ENCODE measurements at places on chromosomes 4 and X.
A peak's percentile ranks its signal among the peaks of the same experiment; 100 is the strongest.

DNA sequence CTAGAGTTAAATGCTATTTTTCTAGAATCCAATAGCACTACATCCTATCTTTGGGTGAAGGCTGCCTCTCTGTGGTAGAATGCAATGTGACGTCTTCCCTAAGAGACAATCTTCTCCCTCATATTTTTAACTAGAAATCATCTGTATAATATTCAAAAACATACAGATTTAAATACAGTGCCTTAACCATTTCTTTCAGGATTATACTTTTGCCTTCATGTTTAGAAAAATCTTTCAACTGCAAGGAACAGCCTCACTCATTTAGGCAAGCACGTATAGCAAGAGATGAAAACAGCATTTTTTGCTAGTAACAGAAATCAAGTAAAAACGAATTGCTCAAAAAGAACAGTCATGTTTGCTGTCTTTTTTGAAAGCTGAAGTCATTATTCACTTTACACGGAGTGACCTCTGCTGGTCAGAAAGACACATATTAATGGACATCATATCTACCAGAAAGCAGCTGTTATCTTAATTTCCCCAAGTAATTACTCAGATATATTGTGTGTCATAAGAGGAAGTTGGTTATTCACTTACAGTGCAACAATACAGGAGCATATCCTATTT is 422.3 kb downstream of the STPG2 start:
- DNase-seq, result no peak

- no peak for DNase-seq
Observed at GRCh38 chr4:147174591-147174990, 228.9 kb upstream of the TTC29 start.

DNA sequence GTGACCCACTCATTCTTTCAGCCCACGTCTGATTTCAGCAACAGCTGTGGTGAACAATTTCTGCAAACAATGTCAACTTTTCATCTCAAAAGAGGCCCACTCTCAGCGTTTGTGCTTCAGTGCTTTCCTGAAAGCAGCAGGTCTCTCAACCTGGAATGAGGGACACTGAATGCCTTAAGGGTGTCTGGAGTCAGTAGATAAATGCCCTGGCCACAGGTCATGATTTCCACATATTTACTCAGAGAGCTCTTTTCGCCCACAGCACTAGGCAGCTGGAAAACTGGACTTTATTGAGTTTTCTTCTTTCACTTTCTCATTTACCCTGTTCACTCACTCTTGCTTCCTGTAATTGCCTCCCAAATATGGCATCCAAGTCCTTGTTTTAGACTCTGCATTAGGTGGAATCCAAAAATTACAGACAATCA is 52.8 kb downstream of the NPFFR2 start:
- DNase-seq, result no peak

- DNase-seq, result no peak
Observed at GRCh38 chr4:155667568-155668511, 1.2 kb downstream of the GUCY1A1 start.

DNA sequence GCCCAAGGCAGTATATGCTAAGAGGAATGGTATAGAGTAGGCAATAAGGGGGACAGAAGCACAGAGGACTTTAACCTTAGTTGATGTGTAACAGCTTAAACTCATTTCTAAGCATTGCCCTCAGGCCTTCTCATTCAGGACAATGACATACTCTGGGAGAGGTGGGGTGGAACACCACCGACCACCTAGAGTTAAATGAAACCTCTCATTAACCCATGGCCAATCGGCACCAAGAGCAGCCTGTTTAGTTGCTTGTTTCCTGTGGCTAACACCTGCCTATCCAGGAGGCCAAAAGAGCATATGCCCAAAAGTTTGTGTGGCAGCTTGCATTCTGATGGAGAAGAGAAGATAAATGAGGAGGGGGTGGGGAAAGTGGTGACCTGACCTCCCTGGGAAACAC is 88.7 kb upstream of the PLAC1 start:
- DNase-seq, result no peak

GRCh38 chrX:49767236-49767635 is 61.9 kb upstream of the PAGE4 start:
- no peak for DNase-seq

- DNase-seq, result no peak
Observed at GRCh38 chrX:23501974-23502373, 165.3 kb upstream of the PRDX4 start.

GRCh38 chrX:107713543-107714205 is 61.9 kb downstream of the TSC22D3 start:
- DNase-seq, result no peak

DNA sequence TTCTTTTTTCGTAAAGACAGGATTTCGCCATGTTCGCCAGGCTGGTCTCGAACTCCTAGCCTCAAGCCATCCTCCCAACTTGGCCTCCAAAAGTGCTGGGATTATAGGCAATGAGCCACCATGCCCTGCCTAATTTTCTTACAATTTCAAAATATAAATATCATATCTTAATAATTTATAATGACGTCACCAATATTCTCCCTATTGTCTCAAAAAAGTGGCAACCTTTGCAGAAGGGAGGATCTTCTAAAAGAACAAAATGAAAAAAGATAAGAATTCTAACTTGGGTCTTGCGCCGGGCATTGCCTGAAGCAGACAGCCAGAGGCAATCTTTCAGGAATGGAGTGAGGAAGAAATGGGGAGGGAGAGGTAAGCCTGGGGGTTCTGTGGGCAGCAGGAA is 37.9 kb upstream of the WAS start:
- no peak for DNase-seq

DNA sequence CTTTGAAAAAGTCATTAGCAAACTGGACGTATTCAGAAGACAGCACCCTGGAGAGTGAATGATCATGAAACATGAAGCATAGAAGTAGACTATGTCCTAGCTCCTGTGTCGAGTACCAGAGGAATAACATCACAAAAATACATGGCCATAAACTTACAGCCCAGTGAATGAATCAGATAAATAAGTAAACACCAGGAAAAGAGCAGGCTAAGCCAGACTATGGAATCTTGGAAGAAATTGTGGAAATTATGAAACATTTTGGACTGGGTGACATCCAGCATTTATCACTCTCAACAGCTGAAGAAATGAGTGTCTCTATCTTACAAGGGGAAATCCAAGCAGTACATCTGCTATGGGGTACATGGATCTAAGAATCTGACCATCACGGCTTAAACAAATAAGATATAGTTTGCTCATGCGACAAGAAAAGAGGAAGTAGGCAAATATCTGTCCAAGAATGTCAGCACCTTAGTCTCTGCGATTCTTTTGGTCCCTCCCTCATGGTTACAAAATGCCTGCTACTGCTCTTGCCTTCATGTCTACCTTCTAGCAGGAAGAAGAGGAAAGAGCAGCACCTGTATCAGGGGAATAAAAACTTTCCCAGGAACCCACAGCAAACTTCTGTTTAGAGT is 481.5 kb downstream of the BCOR start:
- DNase-seq, result no peak

DNA sequence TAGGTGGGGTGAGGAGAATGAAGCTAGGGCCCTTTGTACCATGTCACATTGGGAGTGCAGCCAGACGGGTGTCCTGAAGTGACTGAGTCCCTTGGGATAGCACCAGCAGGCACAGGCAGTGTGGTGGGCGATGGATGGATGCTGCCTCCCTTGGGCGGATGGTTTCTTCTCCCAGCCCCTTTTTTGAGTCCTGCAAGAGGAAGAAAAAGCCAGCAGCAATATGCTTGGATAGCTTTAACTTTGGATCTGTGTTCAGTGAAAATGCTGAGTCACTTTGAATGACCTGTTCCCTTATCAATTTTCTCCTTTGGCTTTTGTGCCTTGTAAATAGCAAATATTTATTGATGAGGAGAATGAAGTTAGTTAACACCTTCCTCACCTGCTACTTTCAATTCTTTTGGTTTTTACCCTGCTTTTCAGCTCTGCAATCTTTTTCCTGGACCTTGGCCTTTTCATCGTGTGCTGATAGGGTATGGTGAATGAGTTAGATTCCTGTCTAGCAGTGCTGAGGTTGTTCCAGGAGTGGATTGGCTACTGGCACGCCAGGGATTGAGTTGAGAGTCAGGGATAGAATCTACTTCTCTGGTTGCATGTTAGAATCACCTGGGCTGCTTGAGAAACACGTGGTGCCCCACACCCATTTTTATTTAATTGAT is 10.2 kb downstream of the DCUN1D4 start:
- DNase-seq, result no peak

GRCh38 chr4:34972189-34972588 is 1272.1 kb downstream of the ARAP2 start:
- DNase-seq, result no peak

DNA sequence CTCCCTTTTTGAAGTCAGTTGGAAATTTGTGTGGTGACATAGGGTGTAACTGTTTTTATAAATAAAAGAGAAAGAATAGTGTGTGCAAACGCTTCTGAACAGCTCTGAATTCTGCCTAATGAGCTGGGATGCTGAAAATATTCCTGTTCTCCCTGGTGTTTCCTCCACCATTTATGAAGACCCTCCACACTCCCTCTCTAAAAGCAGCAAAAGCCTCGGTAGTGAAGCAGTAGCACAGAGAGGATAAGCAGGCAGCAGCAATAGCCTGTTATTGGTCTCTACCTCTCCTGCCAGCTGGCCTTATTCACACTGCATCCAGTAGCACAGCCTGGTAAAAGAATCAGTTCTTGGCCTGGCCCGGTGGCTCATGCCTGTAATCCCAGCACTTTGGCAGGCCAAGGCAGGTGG is 406.1 kb downstream of the IQCM start:
- no peak for DNase-seq

DNA sequence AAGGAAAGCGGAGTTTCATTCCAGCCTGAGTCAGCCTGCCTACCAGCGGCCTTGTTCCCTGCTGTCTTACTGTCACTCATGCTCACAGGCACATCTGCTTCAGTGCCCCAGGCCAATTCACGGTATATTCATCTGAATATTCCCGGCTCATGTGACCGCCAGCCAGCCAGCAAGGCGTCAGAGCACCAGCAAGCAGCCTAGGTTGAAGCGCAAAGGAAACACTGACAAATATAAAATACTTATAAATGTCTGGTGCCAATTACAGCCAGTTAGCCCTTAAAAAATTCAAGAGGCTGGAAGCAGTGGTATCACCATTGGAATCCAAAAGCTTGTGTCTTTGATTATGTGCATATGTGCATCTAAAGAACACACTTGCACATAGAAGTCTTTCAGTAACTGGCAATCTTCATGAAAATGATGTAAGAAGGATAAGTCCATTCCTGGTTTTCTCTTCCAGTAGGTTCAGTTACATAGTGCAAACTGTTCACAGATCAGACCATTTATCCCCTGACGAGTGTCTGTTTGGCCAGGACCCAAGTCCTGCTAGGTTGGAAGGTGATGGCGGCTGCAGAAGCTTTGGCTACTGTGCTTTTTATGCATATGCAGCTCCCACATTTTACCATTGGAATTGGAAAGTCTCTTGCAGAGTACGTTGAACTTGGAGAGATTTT is 61.3 kb downstream of the LUZP4 start:
- no peak for DNase-seq

GRCh38 chrX:11111037-11111851 is at the start of gene HCCS:
Gene HCCS, plus strand, starts transcription at chrX:11111332. Its CDS starts 729 bp downstream, at chrX:11112061.
- peak; percentile 58 for DNase-seq

DNA sequence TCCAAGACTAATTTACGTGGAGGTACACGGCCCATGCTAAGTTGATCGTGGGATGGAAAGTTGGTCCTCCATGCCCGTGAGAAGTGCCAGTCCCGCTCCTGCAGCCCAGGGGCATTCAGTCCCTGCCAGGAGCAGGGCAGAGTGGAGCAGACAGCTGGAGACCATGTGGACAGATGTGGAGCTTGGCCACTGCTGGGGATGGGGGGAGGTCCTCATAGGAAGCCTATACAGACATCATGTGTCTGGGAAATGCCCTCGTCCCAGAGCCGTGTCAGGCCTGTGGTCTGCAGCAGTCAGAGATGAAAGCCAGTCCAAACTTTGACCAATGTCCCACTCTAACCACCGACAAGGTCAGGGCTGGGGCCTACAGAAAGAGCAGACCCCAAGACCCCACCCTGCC is 118.4 kb downstream of the CPZ start:
- DNase-seq, result no peak

- DNase-seq, result no peak
Observed at GRCh38 chrX:71225676-71226075, 2.7 kb downstream of the GJB1 start.

DNA sequence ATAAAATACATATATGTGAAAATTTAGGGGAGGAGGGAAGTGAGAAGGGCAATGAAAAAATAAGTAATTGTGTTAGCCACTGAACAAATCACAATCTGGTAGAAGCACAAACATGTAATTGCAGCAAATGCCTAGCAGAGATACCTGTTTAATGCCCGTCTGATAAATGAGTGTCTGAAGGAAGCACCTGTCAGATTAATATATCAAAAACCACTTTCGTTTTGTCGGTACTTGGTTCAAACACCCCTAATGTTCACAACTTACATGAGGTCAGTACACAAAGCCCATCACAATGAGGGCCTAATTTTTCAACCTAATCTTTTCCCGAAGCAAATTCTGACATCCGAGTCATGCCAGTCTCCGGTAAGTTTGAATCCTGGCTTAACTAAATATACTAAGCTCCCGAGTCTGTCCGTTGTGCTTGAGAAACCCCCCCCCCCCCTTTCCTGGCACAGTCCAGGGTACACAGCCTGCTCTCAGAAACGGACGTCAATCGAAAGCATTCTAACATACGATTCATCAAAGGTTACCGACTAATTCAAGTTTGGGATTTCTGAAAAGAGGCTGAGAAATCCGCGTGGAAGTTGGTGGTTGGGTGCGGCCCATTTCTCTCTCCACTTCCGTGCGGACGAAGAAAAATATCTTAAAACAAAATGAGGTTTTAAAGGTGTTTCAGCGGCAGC is 758 bp downstream of the SDAD1 start:
- no peak for DNase-seq

DNA sequence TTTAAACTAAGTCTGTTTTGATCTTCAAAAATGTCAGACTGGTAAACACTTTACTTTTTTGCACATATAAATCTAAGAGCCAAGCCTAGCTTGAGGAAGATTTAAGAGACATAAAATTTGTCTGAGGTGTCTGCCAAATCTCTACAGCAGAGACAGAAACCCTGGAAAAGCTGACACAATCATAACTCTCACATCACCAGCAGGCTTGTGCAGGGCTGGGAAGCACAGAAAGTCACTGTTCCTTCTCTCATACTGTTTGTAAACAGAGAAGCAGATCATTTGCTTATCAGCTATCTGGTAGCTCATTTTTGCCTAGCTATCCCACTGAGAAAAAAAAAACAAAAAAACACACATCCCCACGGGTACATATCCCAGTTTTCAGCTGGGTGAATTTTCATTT is 7.0 kb downstream of the ENOX2 start:
- no peak for DNase-seq

GRCh38 chr4:117957571-117957970 is 76.7 kb upstream of the NDST3 start:
- DNase-seq, result no peak

GRCh38 chr4:120207021-120207420 is 140.4 kb upstream of the MAD2L1 start:
- DNase-seq, result no peak

GRCh38 chr4:38109896-38110295 is 149.7 kb downstream of the PTTG2 start:
- DNase-seq, result no peak

- DNase-seq, result no peak
Observed at GRCh38 chr4:55547466-55547770, 709 bp upstream of the CLOCK start.
